NCI-H2081 (cell line): ENCODE measurements at places on chromosomes 4 and X.

DNA sequence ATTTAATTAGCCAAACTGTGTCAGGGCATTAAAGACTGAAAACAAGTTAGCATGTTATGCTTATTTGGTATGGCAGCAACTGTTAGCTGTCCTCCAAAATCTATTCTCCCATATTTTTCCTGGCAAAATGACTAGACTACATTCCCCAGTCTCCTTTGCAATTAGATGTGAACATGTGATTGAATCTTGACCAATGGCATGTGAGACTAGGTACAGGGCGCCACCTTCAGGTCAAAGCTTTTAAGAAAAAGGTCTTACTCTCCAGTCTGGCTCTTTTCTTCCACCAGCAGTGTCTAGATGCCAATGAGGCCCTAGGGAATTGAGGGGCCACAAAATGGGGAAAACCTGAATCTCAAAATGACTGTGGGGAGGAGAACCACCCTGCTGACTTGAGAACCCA lies 408.2 kb downstream of the SMARCA1 start:
- DNase-seq, result peak; percentile 68

DNA sequence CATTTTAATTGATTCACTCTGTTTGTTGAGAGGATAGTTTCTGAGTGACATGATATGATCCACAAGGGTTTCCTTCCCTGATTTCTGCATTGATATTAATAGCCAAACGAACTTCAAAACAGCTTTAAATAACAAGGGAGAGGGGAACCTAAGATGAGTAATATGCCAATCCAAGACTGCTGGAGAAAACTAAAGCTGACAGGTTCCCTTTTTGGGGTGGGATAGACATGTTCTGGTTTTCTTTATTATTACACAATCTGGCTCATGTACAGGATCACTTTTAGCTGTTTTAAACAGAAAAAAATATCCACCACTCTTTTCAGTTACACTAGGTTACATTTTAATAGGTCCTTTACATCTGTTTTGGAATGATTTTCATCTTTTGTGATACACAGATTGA lies 182.2 kb downstream of the AR start:
- DNase-seq, result no peak

GRCh38 chr4:17324386-17324830 lies 187.5 kb downstream of the QDPR start:
- peak; percentile 47 for DNase-seq

GRCh38 chr4:164753873-164754488 lies at the start of gene SMIM31:
TSS of gene SMIM31 (plus strand) at chr4:164754131. CDS start at chr4:164770444, 16,313 bp downstream.
- no peak for DNase-seq

DNA sequence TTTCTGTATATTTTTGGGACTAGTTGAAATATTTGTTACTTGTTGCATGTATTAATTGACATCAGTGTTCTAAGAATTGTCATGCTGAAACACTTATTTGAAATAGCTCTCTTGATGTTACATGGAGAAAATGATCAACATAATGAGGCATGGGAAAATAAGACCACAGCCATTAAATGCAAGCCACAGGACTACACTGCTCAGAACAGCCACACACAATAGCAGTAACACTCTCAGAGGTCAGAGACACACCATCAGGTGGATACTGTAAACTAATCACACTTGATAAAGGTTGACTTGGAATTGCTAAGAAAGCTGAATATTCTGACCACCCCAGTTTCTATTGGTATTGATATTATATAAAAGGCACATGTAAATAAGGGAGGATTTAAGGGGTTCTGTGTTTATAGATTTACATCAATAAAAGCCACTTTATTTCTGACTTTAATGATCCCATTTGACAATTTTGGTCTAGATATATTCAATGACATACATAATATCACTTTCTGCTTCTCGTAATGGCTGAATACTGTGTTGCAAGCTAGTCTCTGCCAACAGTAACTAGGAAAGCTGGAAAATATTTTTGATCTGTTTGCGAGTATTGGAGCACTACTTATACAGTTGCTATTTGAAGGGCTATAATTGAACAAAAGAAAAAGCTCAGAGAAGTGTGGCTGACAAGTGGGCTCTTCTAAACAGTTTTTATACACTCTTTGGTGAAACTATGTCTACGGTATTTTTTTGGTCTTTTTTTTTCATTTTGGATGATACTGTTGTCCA lies 876.5 kb upstream of the INTU start:
- no peak for DNase-seq

DNA sequence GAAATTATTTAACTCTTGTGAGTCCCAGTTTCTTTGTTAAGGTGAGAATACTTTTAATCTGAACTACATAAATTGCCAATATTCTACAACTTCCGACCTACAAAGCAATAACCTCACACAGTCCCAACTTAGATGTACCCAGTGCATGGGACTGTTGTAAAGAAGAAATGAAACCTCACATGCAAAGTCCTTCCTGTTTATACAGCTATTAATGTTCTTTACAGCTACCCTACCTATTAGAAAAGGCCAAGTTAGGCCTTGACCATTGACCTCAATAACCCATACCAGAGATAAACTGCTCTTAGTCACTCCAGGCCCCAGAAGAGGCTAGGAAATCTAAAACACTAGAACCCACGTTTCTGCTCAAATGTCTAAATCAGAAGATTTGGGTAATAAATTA lies 920.1 kb upstream of the TENM3 start:
- DNase-seq, result no peak

- peak; percentile 50 for DNase-seq
Measured at GRCh38 chrX:115949900-115950822, 220.4 kb upstream of the AGTR2 start.

- no peak for DNase-seq
Measured at GRCh38 chr4:188221090-188221489, 81.8 kb downstream of the TRIML1 start.

DNA sequence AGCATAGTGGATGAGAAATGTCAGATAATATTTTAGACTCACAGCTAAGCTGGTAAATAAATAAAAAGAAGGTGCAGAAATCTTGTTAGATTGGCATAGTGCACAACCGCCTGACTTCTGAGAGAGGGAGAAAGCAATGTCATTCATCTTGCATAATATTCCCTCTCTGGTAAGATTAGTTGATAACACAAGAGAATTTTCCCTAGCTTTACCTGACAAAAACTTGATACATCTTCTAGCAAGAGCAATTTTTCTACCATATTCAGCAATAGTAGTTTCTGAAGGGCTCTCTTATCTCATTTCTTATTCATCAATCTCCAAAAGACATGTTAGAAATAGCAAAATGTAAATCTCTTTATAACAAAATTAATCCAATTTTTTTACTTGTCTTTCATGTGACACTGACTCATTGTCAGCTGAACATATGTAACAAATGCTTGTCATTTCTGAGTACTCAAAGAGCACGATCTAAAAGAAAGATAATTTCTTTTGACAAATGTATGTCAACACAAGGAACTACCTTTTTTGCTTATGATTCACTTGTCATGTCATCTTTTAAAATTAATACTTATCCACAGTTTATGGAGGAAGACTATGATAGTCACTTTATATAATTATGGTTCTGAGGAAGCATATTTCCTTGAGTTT lies 240.0 kb downstream of the ARAP2 start:
- no peak for DNase-seq

DNA sequence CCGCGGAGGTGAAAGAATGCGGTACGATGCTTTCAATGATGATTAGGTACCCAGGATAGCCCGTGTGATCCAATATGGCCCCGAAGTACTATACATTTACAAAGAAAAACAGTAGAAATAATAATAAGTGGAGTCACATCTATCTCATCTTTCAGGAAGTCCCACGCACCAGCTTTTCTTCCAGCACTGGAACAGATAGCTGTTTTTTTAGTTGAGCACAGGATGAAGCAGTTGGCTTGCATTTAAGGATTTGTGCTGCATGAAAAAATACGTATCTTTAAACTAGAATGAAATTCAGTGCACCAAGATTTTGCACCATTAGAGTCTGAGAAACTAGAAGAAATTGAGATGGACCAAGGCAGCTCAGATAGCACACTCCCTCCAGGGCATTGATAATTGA lies 44.1 kb downstream of the SMIM20 start:
- DNase-seq, result no peak
